Left forelimb (tissue), 1 donor: ENCODE measurements at places on chromosomes 2 and 18.
A peak's percentile ranks its signal among the peaks of the same experiment; 100 is the strongest.

DNA sequence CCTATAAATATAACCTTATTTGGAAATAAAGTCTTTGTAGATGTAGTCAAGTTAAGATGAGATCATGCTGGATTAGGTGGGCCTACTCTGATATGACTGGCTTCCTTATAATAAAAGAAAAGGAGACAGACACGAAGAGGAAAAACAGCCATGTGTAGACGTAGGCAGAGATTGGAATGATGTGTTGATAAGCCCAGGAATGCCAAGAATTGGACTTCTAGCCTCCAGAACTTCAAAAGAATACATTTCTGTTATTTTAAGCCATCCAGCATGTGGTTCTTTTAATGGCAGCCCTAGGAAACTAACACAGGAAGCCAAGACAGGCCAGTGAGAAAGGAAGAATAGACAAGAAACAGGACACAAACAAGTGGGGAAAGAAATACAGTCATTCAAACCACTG is 68.6 kb downstream of the NYAP2 start:
- no peak for DNase-seq

GRCh38 chr2:127619877-127620705 is 25.9 kb upstream of the GPR17 start:
- DNase-seq, result no peak

DNA sequence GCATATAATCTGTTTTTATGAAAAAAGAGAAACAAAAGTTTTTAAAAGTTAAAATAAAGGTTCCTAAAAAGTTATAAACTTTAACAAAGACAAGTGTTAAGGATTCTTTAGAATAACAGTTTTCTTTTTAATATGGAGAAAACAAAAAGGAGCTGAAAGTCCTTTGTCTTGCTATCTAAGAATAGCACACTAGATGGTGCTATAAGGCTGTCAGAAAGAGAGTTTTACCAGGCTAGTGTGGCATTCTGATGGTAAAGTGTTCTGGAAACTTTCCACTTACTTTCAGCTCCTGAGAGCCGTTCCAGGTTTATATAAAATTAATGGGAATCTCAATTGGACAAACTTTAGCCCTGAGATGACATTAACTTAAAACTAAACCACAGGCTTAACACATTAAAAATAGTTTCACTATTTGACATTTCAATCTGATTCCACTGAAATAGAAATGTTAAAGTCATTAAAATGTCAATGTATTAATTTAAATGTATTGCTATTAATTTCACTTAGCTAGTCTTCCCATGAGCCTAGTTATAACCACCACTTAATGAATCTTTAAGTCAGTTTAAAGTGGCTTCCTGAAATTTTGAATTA is 3.7 kb downstream of the FBXO48 start:
- DNase-seq, result no peak

DNA sequence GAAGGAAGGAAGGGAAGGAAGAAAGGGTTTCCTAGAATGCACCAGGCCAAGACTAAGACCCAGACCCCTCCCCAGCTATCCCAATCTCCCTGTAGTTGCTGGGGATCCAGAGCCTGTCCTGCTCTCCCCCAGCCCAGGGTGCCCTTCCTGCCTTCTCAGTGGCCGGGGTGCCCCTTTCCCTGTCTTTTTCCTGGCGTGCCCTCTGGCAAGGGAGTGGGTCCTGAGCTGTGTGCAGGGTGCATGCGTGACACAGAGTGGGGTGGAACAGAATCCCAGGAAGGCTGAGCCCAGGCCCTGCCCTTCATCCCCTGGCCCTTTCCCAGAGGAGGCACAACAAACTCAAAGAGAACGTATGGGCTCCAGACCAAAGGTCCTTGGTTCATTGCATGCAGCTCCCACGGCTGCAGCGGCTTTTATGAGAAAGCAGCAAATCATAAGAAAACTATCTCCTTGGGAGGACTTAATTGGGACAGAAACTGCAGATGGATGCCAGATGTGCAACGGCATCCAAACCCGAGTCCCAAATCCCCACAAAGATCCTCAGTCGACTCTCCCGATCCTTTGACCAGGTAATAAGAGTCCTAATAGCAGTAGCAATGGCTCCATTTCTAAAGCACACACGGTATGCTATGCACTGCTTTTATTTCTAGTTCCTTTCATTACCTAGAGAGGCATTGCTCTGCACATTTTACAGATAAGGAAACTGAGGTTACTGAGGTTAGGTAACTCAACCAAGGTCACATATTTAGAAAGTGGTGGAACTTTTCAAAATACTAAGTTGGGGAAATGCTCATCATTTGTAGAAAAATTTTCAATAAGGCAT is 12.7 kb upstream of the ARID5A start:
- no peak for DNase-seq

GRCh38 chr2:60215386-60215901 is 338.0 kb downstream of the BCL11A start:
- no peak for DNase-seq

- no peak for DNase-seq
These were observed 376.4 kb upstream of the ATP5MC3 start for GRCh38 chr2:175557810-175558377.

- DNase-seq, result peak; percentile 65
These were observed at the start of gene RAMP1 for GRCh38 chr2:237859533-237860272. RAMP1 (plus strand) TSS chr2:237859623; CDS start chr2:237859676, 53 bp downstream.

GRCh38 chr2:237572742-237573101 is 6.3 kb downstream of the PRLH start:
- no peak for DNase-seq

DNA sequence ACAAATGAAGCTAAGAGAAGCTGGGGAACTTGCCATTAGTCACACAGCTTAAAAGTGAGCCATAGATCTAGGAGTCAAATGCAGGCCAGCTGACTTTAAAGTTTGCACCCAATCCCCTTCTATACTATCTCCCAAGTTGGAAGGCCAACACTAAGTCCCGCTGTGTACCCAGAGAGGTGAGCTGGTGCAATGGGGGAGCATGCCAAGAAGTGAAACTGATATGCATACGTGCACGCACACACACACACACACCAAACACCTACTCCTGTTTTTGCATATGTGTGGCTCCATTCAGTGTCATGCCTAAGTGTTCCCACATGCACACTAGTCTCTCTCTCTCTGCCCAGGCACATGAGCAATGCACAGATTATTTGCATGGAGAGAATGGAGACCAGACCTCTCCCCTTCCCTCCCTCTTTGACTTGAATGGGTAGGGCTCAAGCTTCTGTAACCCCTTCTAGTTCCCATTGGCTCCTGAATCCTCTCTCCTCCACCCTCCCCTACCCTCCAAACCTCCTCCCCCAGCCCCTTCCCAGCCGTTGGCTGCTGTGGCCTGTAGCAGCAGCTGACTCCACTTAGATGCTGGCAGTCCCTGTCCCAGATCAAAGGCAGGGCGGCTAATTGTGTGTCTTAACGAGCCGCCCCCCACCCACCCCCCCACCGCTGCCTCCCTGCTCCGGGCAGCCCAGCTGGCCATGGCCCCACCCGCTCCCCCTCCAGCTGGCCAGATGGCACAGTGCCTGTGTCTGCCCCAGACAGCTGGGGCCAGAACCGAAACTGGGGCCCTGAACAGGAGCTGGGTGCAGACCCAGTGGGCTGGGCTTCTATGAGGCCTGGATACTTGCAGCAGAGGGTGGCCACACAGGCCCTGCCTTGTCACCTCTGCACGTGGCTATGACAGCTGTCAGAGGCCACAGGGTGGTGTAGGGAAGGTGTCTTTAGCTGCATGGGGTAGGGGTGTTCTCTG is 5.6 kb downstream of the WNT10A start:
- no peak for DNase-seq

- no peak for DNase-seq
These were observed 14.7 kb downstream of the CASP8 start for GRCh38 chr2:201275069-201275468.

DNA sequence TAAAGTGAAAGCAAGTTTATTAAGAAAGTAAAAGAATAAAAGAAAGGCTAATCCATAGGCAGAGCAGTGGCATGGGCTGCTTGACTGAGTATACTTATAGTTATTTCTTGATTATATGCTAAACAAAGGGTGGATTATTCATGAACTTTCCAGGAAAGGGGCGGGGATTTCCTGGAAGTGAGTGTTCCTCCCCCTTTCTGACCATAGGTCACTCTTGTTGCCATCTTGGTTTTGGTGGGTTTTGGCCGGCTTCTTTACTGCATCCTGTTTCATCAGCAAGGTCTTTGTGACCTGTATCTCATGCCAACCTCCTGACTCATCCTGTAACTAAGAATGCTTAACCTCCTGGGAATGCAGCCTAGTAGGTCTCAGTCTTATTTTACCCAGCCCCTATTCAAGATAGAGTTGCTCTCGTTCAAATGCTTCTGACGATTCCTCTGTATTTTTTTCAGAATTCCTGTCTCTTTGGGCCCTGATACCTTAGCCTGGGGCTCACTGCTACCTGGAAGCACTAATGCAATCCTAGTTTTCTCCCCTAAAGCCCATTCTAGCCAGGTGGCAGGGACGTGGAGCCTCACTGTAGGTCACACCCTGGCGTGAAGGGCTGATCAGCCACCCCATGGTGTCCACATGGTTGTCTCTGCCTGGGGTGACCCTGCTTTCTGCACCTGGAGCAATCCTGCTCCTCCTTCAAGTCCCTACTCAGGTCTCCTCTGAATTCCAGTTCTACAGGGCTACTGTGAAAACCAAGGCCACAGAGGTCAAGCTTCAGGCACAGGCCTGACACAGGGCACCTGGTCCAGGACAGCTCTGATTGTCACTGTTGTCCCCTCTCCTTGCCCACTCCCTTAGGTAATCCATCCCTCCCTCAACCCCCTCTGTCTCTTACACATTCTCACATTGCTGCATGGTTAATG is 6.0 kb upstream of the SLC35F6 start:
- DNase-seq, result no peak

GRCh38 chr2:234296991-234297390 is 199.9 kb downstream of the ARL4C start:
- DNase-seq, result no peak

DNA sequence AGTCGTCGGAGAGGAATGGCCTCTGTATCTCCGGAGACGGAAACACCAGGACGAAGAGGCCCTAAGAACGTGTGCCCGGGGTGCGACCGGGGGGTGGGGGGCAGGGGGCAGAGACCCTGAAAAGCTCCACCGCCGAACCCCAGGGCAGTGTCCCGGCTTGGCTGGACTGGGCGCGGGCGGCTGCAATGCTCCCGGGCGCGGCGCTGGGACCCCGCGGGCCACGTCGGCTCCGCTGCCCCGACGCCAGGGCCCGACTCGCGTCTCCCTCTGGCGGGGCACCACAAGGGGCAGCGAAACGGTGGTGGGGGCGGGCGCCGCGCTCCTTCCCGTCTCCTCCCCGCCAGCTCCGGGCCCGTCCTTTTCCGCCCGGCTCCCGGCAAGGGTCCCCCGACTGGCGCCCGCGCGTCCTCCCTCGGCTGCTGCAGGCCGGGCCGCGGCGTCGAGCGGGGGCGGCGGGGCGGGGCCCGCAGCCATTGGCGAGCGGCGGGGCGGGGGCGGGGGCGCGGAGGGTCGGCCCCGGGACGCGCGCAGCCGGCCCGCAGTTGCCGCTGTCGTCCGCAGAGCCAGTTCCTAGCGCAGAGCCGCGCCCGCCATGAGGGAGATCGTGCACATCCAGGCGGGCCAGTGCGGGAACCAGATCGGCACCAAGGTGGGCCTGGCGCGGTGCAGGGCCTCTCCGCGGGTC is at the start of gene TUBB6:
TUBB6 (plus strand) TSS at position 541 of the 685 bp plus-strand sequence; CDS start at position 593, 52 bp downstream.
- peak; percentile 89 for DNase-seq
